ENCODE measurements at places on chromosomes 2 and 18.
A peak's percentile ranks its signal among the peaks of the same experiment; 100 is the strongest.

DNA sequence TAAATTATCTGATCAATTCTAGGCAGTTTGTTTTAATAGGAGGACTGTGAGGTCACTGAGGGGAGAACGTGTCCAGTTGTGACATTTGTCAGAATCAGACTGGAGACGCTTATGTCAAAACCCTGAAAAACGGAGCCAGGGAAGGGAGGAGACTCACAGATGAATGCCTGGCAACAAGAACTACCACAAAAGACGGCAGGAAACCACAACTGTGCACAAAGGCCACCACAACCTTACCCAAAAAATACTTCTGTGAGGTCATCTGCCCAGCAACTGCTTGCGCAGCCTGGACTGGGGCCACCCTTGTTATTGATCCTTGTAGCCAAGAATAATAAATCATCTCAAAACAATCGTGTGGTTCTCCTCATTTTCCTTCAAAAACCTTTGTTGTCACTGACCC lies 173.0 kb upstream of the ALKAL2 start:
- no peak for DNase-seq

DNA sequence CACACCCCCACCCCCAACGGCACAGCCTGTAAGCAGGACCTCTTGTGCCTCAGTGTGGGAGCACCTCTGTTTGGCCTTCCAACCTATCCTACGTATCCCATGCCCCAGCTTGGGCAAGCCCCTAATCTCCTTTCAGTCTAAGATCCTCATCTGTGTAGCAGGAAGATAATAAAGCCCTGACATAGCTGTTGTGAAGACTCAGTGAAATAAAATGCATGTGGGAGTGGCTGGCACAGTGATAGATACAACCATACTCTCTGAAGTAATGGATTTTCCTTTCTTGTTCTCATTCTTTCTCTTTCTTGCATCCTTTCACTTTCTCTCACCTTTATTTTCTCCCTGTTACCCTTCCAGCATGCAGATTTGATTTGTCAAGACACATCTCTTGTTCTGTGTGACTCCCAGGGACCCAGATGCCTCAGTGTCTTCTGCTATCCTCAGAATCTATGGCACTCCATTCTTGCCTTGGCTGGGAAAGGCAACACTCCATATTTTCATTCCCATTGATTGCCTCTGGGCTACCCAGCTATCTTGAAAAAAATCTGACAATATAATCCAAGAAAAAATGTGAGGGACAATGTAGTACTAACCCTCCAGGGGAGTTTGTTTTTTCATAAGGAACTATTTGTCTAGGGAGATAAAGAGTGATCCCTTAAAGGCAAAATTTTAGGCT lies 207.2 kb upstream of the SETBP1 start:
- DNase-seq: no peak

- no peak for DNase-seq
Measured at GRCh38 chr2:6072276-6072675, 380.1 kb downstream of the SOX11 start.

DNA sequence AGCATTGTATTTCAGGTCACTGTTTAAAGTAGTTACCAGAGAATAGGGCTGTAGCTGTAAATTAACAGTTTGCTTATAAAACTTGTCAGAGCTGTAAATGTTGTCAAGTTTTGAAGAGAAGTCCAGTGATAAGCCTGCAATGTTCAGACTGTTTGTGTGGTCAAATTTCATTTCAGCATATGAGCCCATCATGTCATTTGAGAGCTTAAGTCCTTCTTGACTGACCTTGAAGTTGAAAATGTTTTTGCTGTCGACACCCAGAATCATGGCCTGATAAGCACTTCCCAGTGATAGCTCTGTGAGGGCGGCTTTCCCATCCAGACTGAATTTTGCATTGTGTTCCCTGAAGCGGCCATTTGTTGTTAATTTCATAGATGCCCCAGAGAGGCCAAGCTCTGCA lies 32.4 kb downstream of the APOB start:
- no peak for DNase-seq

DNA sequence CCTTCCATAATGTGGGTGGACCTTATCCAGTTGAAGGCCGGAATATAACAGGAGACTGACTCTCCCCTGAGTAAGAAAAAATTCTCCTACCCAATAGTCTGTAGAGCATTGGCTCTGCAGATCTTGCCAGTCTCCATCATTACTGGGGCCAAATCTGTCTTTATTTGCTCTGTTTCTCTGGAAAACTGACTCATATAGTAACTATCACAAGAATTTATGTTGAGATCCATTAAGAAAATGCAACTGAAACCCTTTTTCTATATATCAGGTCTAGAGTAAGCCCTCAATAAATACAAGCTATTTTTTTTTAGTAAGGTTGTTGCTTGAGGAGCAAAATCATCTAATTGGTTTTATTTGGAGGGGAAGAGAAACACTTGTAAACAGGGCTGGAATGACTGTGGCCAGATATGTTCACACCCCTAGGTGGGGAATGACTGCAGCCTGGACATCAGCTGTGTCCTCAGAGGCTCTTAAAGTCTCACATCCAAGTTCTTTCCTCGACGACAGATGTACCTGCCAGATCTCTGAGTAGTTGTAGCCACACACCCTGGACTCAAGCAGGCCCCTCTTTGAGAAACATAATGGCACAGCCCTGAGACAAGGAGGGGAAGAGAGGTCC lies 339.7 kb downstream of the TNS1 start:
- peak; percentile 74 for DNase-seq

- peak; percentile 71 for DNase-seq
Measured at GRCh38 chr2:217616936-217617335, 385.9 kb downstream of the TNS1 start.

GRCh38 chr2:105858868-105859693 lies 114.4 kb downstream of the NCK2 start:
- DNase-seq: no peak

DNA sequence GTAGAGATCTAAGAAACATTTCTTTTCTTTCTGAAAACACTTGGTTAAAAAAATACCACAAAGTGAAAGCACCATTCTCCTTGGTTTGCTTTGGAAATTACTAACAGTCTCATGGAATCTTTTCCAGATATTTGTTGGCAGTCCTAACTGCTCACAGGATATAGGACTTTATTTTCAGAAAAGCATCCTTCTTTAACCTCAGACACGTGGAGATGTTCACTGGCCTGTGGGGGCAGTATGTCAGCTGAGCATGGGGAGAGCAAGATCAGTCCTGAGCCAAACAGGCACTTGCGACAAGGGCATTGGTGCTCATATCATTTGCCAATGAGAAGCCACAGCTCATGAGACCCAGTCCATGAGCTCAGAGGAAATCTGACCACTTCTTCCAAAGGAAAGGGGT lies 371.9 kb downstream of the NBAS start:
- peak; percentile 23 for DNase-seq

DNA sequence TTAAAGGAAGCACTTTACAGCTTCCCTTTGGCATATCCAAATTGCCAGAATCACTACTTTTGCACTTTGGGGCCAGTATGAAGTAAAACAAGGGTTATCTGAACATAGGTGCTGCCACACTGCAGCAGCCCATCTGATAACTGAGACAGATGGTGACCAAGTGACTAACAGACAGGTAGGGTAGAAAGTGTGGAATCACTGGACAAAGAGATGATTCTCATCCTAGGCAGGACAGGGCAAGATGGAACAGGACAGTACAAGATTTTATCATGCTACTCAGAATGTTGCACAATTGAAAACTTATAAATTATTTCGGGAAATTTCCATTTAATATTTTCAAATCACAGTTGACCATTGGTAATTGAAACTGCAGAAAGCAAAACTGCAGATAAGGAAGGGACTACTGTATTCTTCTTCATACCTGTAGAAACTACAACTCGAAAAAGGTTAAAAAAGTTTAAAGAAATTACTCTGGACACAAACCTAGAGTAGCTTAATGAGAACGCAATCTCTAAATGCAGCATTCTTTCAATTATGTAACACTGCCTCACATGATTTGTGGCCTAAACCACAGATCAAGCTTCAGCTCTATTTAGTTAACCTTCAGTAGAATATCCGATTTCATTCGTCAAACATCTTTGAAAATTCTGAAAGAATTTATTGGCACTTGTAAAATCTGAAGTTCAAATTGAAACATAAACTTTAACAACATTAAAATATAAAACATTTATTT lies 31.4 kb downstream of the HEATR5B start:
- DNase-seq: no peak

- no peak for DNase-seq
Measured at GRCh38 chr18:37997695-37998094, 432.1 kb upstream of the CELF4 start.

GRCh38 chr2:149877913-149878312 lies 290.3 kb upstream of the MMADHC start:
- no peak for DNase-seq

- peak; percentile 86 for DNase-seq
Measured at GRCh38 chr2:237435844-237436587, 22.1 kb upstream of the COL6A3 start.

- DNase-seq: no peak
Measured at GRCh38 chr2:137836671-137837070, 127.6 kb upstream of the HNMT start.

GRCh38 chr2:88913280-88913679 lies 221.8 kb downstream of the RPIA start:
- no peak for DNase-seq

DNA sequence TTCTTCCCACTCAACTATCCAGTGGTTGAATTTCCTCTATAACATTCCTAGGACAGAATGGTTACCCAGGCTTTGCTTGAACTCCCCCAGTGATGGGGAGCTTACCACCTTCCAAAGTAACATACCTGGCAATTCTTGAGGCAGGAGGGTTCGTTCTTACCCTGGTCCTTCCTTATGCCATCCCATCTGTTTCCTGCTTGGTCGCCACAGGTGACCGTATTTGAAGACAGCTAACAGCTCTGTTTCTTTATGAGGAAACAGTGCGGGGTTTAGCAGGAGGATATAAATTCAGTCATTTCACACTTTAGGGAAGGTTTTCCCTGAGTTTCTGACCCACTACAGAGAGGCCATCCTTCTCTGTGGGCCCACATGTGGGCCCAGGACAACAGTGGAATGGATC lies 42.6 kb downstream of the FOSL2 start:
- no peak for DNase-seq

DNA sequence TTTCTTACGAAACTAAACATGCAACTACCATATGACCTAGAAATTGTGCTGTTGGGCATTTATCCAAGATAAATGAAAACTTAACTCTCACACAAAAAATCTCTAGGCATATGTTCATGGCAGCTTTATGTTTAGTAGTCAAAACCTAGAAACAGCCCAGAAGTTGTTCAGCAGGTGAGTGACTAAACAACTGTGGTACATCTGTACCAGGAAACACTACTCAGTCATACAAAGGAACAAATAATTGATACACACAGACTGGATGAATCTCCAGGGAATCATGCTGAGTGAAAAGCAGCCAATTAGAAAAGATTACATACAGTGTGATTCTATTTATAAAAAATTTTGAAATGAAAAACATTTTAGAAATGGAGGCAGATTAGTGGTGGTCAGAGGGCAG lies 29.3 kb downstream of the DYNC2LI1 start:
- no peak for DNase-seq

DNA sequence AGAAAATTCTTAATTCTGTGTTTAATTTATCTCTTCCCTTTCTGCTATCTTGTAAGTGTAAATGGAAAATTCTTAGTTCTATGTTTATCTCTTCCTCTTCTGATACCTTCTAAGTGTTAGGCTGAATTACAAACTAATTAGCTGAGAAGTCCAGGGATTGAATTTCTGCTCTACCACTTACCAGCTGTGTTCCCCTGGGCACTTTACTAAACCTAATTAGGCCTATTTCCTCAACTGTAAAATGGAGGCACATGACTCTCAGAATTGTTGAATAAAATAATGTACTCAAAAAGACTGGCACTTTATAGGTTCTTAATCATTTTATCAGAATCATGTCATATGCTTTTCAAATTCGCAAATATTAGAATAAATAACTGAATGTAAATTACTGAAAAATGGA lies 146.3 kb downstream of the MAP2 start:
- DNase-seq: no peak

- no peak for DNase-seq
Measured at GRCh38 chr18:9394046-9394445, 59.5 kb downstream of the TWSG1 start.

- no peak for DNase-seq
Measured at GRCh38 chr2:217626926-217627325, 375.9 kb downstream of the TNS1 start.

DNA sequence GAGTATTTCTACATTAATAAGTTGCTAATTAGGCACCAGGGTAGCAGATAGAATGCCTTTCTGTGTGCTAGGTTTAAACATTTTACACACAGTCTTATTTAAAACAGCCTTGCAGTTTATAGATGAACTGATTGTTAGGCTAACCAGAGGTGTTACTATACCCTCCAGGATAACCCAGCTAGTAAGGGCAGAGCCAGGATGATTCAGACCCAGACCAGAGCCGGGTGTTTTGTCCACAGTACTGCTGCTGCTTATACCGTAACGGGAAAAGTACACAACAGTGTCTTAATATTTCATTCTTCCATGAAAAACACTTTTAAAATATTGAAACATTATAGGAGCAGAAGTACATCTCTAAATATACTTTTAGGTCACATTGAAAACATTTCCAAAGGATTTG lies 82.7 kb downstream of the MALT1 start:
- no peak for DNase-seq

GRCh38 chr2:54531558-54531957 lies 75.4 kb downstream of the SPTBN1 start:
- DNase-seq: no peak

DNA sequence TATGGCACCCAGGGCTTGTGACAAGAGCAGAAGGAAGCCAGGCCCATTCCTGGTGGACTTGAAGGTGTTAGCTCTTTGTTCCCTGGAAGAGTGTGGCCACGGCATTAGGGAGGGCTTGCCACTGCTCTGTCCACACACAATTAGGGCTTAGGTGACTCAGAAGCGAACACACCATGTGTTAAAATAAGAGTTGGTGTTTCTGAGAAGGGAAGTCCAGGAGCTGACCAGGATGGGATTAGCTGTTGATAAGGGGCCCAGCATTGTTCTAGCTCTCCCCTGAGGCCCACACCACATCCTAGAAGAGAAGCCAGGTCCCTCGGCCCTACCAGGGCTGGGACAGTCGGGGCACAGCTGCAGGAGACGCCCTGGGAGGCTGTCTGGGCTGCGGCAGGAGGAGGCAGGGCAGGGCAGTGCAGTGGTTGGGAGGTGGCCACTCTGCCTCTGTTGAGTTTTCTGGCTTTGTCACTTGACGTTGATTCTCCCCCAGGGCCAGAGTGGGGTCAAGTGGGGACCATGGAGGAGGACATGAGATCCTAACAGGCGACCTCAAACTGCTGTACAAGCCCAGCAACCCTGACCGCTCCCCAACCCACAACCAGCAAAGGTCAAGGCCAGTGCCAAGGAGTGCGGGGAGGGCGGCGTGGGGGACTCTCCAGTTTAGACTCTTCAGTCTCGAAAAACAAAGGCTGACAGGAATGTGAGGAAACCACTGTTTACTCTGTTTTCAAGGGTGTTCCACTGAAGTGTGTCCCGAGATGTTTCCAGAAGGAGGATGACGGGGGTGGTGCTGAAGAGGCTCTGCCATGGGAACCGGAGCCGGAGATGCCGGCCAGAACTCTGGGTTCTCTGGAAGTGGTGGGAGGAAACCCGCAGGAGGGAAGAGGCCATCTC lies 16.8 kb downstream of the GNLY start:
- DNase-seq: no peak
